NCI-H1048 (cell line): ENCODE measurements at places on chromosomes 6 and 20.

DNA sequence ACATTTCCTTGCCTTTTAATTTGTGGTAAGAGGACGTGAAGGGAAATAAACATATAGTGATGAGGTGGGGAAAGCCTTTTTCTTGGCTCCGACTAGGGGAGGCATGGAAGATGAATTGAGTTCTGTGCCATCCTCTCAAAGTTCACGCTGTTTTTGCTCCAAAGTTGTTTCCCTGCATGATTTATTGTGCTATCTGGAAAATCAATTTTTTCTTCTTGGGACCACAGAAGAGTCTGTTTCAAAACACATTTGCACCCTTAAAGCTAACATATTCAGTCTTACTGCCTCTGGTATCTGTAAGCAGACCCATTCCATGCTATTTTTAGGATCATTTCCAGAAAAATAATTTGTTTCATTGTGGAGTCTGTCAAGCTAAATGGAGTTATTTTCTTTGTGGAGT lies 57.6 kb upstream of the KCNG1 start:
- DNase-seq, result no peak

DNA sequence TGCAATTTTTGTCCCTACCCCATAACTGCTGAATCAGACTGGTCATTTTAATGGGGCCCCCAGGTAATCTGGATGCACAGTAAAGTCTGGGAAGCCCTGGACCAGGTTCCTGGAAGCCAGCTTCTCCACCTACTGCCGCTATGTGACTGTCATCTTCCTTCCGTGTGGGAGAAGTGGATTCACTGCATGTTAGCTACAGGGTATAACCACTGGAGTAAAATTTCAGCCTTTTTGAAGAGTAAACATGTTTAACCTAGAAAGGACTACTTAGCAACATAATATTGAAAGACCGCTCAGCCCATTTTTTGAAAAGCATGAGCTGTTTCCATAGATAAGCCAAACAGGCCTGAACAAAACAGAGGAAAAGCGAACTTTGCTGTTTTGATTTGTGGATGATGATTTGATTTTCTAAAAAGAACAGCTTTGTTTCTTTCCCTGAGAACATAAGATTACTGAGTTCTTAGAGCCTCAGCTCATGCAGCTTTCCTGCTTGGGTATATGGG lies 208.1 kb downstream of the PLCB4 start:
- no peak for DNase-seq

GRCh38 chr6:163679753-163680152 lies 265.2 kb downstream of the QKI start:
- no peak for DNase-seq

DNA sequence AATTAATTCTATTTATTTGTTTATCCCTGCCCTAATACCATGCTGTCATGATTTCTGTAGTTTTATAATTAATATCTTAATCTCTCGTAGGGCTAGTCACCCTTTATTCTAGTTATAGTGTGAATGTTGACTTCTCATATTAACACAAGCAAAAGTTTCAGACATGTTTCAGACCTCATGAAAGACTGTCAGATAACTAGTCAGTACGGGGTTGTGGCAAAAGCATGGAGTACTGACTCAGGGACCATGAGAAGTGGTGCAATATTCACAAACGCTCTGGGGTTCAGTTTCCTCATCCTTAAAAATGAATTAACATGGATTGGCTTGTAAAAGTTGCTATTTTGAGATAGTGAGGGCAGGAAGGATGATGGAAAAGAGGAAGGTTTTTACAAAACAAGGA lies 148.9 kb downstream of the TMEM200A start:
- DNase-seq, result no peak

GRCh38 chr6:62714112-62714511 lies 428.1 kb upstream of the KHDRBS2 start:
- DNase-seq, result no peak

DNA sequence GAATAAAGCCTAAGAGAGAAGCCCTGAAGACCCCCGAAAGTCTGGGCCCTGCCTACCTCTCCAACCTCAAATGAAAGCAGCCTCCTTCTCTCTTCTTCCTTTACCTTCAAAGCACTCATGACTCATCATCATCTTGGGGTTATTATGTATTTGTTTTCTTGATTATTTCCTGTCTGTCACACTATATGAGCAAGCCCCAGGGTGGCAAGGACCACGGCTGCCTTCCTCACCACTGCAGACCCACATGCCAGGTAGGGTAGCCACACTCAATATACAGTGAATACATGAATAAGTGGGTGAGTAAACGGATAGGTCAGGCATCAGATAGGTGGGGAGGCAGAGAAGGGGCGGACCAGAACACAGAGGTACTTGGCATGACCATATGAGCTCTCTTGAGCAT lies 8.8 kb downstream of the WFDC3 start:
- DNase-seq, result no peak
